ENCODE measurements at places on chromosomes 3 and 15.

GRCh38 chr3:152469248-152470025, 200.7 kb downstream of the MBNL1 start:
- DNase-seq: no peak

GRCh38 chr15:99440551-99441443, 125.0 kb upstream of the MEF2A start:
- DNase-seq: no peak

DNA sequence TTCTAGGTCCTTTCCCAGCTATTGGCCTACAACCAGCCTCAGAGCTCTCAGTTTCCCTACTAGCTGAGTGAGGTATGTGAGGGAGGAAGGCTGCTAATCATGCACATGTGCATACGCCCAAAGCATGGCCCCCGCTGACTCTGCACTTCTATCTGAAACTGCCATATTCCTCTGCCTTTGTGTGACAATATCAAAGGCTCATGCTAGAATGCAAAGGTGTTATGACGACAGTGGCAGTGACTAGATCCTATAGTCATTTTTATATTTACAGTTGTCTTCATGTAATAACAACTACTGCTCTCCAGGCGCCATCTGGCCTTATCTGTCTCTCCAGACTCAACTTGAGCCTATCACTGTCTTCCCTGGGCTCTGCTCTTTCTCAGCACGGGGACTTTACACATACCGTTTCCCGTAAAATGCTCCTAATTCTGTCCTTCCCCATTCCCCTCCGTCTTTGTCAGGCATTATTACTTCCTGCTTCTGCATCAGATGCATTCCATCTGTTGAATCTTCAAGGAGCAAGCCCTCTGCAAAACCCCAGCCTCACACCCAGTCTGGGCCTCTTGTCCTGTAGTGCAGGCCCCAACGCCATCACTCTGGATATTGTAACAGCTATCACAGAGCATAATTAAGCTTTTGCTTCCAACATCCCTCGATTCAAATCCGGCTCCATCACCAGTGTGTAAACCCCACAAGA, 102.5 kb downstream of the PDCD6IP start:
- no peak for DNase-seq

GRCh38 chr3:170180079-170180907, 1.2 kb downstream of the PHC3 start:
- no peak for DNase-seq

DNA sequence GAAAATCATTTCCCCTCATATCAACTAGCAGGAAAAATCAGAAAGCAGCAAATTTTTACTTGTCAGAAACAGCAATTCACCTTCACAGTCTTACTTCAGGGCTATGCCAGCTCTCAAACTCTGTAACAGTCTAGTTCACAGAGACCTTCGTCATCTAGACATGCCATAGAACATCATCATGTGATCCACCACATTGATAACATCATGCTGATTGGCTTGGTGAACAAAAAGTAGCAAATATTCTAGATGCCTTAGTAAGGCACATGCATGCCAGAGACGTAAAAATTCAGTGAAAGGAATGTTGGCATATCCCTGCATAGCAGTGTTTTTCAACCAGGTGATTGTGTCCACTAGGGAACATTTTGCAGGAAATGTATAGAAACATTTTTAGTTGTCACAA, 8.6 kb upstream of the SCAPER start:
- DNase-seq: no peak

- DNase-seq: peak; percentile 69
Observed at GRCh38 chr15:90419738-90420406, 31.8 kb downstream of the IQGAP1 start.

GRCh38 chr15:44009038-44009437, 182.2 kb downstream of the WDR76 start:
- peak; percentile 5 for DNase-seq

DNA sequence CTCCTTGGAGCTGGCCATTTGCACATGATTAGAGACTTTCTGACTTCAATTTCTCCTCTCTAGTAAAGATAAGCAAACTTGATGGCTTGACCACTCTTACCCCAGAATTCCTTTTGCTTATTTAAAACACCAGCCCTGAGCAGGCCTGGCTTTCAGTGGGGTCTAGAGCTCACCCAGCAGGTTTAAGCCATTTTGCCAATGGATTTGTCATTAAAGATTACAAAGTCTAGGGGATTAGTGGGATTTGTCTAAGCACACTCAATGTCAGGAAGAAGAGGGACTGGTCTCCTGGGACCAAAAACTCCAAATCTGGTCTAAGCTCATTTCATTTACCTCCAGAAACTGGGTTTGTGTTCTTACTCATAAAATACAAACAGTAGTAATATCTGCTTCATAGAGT, 57.3 kb upstream of the SNTN start:
- no peak for DNase-seq

GRCh38 chr3:190252080-190252479, 70.2 kb downstream of the CLDN1 start:
- DNase-seq: no peak

DNA sequence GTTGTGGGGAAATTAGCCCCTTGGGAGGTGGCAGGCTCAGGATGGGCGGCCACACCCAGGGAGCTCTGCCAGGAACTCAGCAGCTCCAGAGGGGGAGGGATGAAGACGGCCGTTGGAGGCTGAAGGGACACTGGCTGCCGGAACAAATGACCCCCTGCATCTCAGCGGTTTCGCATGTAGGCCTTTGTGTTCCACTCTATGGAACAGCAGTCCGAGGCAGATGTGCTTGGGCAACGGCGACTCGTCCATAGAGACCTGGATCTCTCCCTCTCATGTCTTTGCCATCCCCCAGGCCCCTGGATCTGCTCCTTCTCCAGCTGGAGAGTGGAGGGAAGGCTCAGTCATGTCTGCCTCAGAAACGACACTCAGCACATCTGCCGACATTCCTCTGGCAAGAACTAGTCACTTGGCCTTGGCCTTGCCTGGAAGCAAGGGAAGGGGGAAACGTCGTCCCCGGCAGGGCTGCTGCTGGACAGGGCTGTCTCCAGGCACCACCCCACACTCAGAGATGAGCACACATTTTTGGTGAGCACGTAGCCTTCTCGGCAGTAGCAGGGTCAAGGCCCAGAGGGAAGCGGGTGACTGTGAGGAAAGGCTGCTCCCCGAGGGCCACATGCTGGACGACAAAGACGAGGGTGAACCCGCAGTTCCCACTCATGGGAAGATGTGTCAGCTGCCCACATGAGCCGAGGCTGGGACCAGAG, 83.8 kb downstream of the ASB7 start:
- DNase-seq: no peak

DNA sequence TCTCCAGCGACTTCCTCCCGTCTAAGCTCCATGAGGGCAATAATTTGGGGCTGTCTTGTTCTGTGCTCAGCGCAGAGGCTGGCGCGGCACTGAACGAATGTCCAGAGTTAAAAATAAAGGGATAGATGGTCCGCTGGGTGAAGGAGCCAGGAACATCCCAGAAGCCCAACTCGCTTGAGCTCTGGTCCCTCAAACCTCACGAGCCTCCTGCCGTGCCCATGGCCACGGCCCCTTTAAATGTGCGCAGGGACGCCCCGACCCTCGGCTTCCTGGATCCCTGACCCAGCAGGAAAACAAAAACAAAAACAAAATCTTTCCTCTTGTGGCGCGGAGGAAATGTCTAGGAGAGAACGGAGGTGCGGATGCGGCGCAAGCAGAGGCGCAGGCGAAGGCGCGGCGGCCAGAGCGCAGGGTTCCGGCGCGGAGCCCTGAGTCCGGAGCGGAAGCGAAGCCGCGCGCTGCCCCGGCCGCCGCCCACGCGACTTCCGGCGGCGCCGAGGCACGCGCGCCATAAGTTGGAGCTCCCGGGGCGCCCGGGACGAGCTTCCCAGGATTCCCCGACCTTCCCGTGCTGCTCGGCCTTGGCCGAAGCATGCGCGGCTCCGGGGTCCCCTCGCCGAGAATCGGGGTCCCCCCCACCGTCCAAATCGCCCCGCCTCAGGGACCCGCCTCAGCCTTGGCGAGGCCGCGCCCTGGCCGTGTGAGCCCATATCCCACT, 52.9 kb upstream of the WNT7A start:
- no peak for DNase-seq

DNA sequence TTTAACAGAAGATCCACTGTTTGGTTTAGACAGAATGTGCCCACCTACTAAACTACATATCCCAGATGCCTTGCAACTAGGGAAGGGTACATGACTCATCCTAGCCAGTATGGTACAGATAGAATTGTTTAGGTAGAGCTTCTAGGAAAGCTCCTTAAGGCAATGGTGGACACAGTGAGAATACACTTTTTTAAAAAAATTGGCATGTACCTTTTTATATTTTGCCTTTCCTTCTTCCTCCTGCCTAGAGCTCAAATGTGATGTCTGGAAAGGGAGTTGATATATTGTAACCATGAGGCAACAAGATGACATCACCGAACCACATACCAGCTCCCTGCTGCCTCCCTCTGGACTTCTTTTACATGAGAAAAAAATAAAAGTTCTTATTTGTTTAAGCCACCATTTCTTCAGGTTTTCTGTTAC, 14.4 kb upstream of the C3orf80 start:
- DNase-seq: no peak

GRCh38 chr3:122857019-122857418, 62.1 kb downstream of the SLC49A4 start:
- DNase-seq: no peak

DNA sequence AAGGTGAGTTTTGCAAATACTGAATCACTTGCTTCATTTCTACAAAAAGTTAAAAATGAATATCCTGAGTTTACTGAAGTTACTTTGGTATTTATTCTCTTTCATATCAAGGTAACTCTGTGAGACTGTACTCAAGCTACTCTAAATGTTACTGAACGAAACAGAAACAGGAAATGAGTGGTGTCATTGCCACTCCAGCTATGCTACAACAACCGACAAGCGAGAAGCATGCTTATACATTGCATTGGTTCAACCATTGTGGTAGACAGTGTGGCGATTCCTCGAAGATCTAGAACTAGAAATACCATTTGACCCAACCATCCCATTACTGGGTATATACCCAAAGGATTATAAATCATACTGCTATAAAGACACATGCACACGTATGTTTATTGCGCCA, 313.2 kb upstream of the THBS1 start:
- no peak for DNase-seq

DNA sequence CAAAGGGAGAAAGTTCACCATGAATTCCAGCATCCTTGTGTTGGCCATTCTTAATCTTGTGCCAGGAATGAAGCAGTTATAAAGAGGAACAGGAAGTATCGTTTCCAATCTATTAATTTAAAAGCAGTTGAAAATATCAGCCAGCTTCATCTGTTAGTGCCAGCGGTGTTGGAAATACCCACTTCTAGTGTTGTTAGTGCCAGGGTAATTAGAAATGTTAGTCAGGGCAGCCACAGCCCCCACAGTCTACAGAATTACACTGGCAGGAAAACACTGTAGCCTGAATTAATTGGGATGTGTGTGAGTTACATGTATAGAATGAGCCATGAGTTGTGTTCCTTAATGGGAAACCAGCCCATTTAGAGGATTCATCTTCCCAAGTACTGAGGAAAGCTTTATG, 127.8 kb downstream of the GHSR start:
- DNase-seq: no peak

GRCh38 chr15:34436956-34437442, 609 bp downstream of the GOLGA8A start:
- DNase-seq: no peak
